ENCODE measurements at places on chromosomes 3 and 15. TPM values are rescaled to one million over a fixed set of nuclear protein-coding genes. Genes with fewer than 3 reads are reported as not detected.
A peak's percentile ranks its signal among the peaks of the same experiment; 100 is the strongest.

FMN1 gene
- total RNA-seq: 8.6 TPM

ADAMTS7 gene
- 17.4 TPM for total RNA-seq

IFT80 gene
- 47.9 TPM for total RNA-seq

ADGRG7 gene
- total RNA-seq: not detected

IL12A gene
- 0.64 TPM for total RNA-seq

CCDC9B gene
- total RNA-seq: 40.3 TPM

GRCh38 chr3:124597979-124598378, 132.3 kb upstream of the UMPS start:
- DNase-seq: no peak

DNA sequence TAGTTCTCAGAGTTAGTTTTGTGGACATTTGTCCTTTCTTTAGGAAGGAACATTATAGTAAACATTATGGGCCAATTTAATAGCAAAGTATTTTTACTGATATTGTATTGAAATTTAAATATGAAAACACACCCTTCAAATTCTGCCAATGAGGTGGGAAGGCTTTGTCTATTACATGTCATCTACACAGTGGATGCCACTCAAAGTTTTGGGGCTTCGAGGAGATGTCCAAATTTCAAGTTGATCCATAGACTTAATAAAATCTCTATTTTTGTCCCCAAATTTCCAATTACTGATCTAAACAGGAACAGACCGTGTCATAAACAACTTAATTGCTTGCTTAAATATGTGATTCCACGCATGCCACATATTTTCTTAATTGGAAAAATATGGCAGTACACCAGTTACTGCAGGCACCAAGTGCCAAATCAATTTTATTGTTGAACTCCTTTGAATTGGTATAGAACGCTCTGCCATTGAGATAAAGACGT, 1.7 kb downstream of the SHOX2 start:
- no peak for DNase-seq

- peak; percentile 34 for DNase-seq
Measured at GRCh38 chr3:151047636-151048035, 37.8 kb upstream of the MED12L start.

DNA sequence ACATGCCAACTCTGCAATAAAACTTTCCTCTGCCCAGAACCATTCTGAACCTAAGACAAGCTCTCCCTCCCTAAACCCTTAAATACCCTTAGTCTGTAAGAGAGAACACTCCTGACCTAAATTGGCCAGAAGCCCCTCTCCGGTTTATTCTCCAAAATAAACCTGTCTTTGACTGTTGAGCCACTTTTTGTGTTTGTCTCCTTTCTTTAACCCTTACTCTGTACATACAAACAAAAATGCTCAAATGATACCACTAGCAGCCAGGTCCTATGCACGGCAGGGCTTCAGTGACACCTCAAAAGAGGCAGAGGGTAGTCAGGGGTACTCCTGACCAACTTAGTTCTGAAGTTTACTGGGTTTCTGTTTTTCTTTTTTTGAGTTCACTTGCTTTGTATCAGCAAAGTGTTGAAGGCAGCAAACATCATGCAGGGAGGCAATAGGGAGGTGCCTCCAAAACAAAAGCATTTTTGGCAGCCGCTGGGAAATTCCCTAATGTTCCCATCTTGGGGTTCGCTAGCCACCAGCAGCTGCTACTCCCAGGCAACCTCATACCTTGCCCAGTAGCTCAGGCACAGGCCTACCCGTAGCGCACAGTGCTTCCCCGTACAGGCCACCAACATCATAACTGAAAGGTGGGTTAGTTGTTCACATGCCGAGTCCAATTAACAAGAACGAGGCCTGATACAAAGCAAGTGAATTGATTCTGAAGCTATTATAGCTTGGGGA, 62.9 kb upstream of the GCNT3 start:
- DNase-seq: no peak

DNA sequence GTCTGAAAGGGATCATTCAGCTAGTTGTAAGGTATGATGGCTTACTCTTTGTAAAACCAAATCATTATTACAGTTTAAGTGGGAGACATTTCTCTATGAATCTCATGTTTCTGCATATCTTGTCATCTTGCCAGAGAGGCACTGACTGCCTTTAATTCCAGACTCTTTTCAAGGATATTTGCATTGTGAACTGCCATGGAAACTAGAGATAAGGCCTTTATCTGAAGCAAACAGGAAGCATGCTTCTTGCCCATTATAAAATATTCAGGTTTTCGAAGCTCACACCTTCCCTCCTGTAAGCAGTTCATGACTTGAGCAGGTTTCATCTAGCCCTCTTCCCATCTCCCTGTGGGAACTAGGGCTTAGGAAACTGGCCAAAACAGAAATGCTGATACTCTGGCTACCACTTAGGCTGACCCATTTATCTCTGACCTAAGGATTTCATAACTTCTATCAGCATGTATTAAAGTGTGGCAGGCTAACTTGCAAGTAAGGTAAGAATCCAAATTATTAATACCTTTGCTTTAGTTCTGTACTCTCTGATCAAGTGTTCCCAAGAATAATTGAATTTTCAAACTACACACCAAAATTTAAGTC, 326.6 kb upstream of the ALCAM start:
- no peak for DNase-seq

DNA sequence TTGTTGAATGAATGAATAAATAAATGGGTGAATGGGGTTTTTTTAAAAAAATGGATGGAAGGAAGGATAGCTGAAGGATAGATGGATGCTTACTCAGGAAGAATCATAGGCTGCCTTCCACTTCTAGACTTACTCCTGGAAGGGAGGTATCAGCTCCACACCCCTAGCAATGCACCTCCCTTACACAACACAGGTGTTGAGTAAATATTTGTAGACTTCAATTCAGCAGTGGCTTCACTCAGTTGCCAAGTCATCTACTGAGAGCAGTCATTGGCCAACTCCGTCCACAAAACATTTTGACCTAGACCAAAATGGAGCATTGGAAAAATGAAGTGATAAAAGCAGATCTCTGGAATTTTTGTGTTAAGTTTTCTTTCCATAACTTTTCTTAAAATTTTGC, 65.5 kb upstream of the ST8SIA2 start:
- DNase-seq: no peak

DNA sequence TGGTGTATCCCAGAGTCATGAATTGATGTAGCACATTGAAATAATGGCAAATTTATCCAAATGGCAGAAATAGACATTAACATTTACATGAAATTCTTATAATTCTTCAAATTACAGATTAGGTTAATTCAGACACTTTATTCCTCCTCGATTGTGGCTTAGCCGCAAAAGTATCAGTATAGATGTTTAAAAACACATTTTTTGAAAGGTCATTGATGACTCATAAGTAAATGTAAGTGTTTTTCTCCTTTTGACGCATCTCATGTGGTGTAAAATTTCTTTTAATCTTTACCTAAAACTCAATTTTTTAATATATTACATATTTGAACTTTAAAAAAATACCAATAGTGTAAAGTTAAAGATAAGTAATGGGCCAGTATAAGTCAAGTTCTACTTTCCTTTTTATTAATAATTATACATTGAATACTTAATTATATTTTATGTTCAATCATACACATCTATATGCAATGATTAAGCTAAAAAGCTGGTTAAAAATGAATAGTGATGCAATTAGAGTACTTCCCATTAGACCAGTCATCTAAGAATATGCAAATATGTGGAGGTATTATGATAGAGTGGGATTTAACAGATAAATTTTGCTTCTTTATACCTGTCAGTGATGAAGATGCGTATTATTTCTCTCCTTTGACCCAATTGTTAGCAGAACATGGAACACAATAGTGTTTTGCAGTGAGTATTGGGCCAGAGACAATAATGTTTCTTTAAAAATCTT, 678.1 kb upstream of the DPPA4 start:
- no peak for DNase-seq

DNA sequence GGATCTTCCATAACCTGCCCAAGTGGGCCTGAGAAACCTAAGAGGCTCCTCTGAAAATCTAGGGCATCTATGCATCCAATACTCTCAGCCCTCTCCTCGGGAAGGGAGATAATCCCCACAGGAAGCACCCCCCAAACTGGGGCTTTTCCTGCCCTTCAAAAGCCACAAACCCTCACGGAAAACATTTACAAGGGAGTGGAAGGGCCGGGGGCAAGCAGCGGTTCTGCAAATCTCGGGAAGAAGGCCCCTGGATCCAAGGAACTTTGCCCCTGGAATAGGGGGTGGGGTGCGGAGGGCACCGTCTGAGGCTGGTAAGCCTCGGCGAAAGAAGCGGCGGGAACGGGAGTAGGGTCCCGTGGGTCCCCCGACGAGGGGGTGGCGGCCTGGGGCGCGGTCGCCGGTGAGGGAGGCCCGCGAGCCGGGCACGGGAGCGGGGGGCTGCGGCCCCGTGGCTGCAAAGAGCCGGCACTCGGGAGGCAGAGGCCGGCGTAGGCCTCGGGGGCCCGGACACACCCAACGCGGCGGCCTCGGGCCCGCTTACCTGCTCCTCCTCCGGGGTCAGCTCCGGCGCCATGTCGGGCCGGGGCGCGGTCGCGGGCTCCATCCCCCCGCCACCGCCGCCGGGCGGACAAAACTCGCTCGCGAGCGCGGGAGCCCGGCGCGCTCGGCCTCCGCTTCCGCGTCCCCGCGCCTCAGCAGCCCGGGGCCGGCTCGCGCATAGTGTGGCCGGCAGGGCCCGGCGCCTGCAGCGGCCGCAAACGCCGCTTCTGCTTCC, 755 bp downstream of the PTPN9 start:
- DNase-seq: no peak

- DNase-seq: peak; percentile 38
Measured at GRCh38 chr3:46538803-46539442, 27.2 kb downstream of the LRRC2 start.

- DNase-seq: no peak
Measured at GRCh38 chr3:106485217-106485616, 616.4 kb upstream of the CBLB start.

- no peak for DNase-seq
Measured at GRCh38 chr3:143002727-143003126, 1.4 kb downstream of the U2SURP start.

DNA sequence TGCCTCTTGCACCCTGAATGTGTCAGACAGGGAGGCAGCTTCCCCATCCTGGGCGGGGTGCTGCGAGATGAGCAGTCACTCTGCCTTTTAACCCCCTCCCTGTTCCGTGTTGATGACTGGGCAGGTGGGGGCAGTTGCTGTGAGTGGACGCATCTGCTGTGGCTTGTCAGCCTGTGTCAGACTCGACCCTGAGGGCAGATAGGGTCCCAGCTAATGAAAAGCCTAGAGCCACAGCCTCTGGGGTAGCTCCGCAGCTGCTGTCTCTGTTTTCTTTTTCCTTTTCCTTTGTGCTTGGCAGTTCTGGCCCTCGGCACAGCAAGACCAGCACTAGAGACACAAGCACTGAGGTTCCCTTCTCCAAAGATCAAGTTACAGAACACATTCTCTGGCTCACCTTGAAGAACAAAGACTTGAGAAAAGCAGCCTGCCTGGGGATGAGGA, 43.0 kb upstream of the GLCE start:
- no peak for DNase-seq

GRCh38 chr15:85316244-85316934, 64.0 kb upstream of the AKAP13 start:
- DNase-seq: peak; percentile 91

DNA sequence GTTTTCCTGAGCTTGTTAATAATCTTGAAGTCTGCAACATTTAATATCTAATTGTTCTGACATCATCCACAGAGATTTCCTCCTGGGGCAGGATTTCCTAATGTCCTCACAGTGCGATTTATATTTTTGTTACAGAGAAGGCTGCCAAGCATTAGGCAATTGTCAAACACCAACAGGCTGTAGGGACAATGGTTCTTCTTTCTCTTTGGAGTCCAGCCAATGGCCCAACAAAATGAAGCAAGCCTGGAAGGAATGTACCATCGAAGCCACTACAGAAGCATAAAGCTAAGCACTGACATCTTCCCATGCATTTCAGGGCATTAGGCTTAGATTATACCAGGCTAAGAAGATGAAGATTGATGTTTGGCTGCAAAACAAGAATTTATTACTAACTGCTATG, 173.0 kb upstream of the FRMD4B start:
- peak; percentile 7 for DNase-seq

DNA sequence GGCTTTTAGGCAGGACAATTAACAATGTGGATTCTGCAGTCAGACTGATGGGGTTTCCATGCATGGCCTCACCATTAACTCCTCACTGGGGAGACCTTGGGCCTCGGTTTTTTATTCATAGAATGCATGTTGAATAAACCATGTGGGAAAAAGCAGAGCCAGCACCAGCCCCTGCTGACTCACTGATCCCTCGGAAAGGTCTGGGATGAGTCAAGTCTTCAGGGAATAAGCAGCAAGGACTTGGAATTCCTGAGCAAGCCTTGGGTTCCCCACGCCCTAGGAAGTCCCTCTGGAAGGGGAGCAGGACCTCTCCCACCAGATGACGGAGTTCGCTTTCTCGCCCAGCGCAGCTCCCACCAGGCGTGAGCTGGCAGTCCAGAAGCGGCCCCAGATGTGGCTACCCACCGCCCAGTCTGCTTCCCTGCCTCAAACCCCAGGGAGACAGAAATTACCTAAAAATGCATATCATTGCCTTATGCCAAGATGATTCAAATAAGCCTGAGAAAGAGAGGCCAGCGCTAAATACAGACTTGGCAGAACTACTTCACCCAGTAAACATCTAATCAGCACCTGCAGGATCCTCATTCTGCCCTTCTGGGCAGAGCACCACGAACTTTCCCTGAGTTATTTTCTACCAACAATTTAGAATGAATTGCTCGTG, 45.4 kb downstream of the BTD start:
- DNase-seq: peak; percentile 100

- DNase-seq: no peak
Measured at GRCh38 chr3:73451301-73451944, 173.3 kb downstream of the PDZRN3 start.

DNA sequence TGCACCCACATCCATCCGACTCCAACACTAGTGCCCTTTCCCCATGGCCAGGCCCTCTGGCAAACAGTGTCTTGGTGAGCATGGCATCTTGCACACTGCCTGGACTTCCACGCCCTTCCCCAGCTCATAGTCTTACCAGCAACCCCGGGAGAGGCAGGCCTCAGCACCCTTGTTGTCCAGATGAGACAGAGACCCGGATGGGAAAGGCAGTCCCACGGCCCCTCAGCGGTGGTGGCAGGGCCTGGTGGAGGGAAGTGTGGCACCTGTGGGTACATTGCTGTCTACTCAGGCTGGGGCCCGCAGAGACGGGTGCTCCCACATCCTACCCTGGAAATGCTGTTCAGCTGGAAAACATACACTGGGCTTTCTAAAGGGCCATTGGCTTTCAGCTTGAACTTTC, 28.4 kb downstream of the HDAC11 start:
- no peak for DNase-seq

GRCh38 chr3:60932643-60933042, 318.6 kb downstream of the FHIT start:
- no peak for DNase-seq

GRCh38 chr3:81033684-81034083, 727.8 kb downstream of the GBE1 start:
- no peak for DNase-seq

- DNase-seq: no peak
Measured at GRCh38 chr3:168990621-168991020, 672.9 kb downstream of the MECOM start.

GRCh38 chr3:83934192-83935021, 1024.4 kb upstream of the CADM2 start:
- DNase-seq: no peak

- DNase-seq: peak; percentile 7
Measured at GRCh38 chr3:156181509-156181908, 61.1 kb downstream of the KCNAB1 start.

Data from fibroblast of villous mesenchyme (primary cell).